Renal cortex interstitium (tissue), 15 donors: ENCODE measurements at places on chromosomes 5 and 9. TPM values are rescaled to one million over a fixed set of nuclear protein-coding genes. Genes with fewer than 3 reads are reported as not detected.
A peak's percentile ranks its signal among the peaks of the same experiment; 100 is the strongest.

DNA sequence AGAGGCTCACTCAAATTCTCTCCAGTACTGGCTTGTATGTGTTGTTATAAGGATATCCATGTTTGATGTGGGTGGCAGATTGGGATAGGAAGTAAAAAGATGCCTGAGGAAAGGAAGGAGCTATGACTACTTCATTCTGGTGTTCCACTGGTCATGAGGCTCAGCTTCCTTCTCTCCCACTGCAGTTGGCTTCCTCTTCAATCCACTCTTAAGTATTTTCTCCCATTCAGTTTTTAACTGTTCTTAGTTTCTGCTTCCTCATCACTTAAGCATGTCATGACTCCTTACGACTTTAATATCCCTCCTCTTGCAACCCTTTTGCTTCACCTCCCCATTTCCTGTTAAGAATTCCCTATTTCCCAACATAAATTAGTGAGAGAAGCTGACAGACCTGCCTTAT lies 81.1 kb downstream of the PJA2 start:
- no peak for DNase-seq

GRCh38 chr9:113630386-113631136 lies 167.0 kb downstream of the RGS3 start:
- no peak for DNase-seq

- DNase-seq = no peak
Observed at GRCh38 chr9:696332-697323, 144.9 kb upstream of the DMRT1 start.

- DNase-seq = peak; percentile 51
Observed at GRCh38 chr5:140114341-140115185, 654 bp downstream of the PURA start.

- no peak for DNase-seq
Observed at GRCh38 chr5:122351416-122352157, 39.5 kb downstream of the SNCAIP start.

RAI14 gene
- polyA plus RNA-seq = 97.5 TPM

CXCL14 gene
- 22.4 TPM for polyA plus RNA-seq

TIMD4 gene
- 0.98 TPM for polyA plus RNA-seq
